ENCODE measurements at places on chromosomes 11 and 22.

DNA sequence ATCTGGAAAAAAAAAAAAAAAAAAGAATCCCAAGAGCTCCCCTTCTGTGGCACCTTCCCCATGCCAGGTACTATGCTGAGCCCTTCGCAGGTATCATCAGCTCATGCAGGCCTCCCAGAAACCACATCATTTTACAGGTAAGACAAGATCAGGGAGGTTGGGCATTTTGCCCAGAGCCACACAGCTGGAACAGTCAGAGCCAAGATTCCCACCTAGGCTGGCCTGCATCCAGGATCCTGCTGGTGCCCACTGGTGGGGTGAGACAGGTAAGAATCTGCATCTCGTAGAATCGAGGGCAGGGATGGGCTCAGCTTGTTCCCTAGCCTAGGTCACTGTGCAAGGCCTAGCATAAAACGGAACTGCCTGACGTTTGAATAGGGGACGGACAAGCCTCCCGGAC, 15.7 kb upstream of the MEN1 start:
- H3K27me3 ChIP-seq = no peaks in the 10 kb centered on the region
- H3K4me1 ChIP-seq = no peaks in the 10 kb centered on the region
- H3K4me3 ChIP-seq = no peak overlapping the region

DNA sequence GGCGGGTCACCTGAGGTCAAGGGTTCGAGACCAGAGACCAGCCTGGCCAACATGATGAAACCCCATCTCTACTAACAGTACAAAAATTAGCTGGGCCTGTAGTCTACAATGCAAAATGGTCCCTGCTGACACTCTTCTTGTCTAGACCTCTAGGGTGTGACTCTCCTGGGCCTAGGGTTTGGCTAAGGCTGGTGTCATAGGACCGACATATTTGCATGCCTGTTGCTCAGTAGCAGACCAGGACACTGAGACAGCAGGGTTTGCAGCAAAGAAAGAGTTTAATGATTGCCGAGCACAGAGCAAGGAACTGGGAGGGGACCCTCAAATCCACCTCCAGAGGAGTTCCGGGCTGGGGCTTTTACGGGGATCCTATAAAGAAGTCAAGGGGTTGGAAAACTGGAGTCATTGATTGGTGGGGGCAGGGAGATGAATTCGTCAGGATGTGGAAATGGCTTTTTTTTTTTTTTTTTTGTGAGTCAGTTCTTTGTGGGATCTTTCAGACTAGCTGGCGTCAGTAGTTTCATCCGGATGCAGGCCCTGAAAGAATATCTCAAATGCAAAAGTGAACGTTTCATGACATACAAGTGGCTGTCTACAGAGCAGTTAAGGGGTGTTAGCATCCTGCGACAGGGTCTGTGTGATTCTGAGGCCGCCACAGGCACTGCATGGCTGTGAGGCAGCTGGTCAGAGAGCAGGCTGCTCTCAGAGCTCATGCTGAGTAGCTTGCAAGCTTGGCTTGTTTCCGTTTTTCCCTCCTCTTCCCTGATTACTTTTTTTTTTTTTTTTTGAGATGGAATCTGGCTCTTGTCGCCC, 27.2 kb upstream of the A4GALT start:
- H3K36me3 ChIP-seq = no peaks in the 10 kb centered on the region
- H3K27ac ChIP-seq = no peak overlapping the region
- H3K4me3 ChIP-seq = no peak overlapping the region

DNA sequence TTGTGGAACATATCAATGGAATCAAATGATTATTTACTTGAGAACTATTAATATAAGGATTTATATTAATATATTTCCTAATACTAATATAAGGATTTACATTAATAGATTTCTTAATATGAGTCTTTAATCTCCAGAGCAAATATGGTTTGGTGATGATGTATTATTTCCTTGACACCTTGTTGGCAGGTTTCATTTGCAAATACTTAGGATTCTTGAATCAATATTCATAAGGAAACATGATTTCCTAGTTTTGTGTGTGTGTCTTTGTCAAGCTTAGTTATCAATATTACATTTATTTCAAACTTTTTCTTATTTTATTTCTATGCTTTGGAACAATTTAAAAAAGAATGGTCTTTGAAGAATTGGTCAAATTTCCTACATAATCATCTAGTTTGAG, 138.5 kb downstream of the RAB38 start:
- H3K4me3 ChIP-seq = no peak overlapping the region
- H3K27me3 ChIP-seq = no peaks in the 10 kb centered on the region
- no peak for DNase-seq

- H3K27ac ChIP-seq = no peak overlapping the region
- no peaks in the 10 kb centered on the region for H3K36me3 ChIP-seq
- H3K27me3 ChIP-seq = no peaks in the 10 kb centered on the region
- no peaks in the 10 kb centered on the region for H3K4me1 ChIP-seq
Measured at GRCh38 chr11:9651899-9652748, 11.8 kb upstream of the SWAP70 start.

DNA sequence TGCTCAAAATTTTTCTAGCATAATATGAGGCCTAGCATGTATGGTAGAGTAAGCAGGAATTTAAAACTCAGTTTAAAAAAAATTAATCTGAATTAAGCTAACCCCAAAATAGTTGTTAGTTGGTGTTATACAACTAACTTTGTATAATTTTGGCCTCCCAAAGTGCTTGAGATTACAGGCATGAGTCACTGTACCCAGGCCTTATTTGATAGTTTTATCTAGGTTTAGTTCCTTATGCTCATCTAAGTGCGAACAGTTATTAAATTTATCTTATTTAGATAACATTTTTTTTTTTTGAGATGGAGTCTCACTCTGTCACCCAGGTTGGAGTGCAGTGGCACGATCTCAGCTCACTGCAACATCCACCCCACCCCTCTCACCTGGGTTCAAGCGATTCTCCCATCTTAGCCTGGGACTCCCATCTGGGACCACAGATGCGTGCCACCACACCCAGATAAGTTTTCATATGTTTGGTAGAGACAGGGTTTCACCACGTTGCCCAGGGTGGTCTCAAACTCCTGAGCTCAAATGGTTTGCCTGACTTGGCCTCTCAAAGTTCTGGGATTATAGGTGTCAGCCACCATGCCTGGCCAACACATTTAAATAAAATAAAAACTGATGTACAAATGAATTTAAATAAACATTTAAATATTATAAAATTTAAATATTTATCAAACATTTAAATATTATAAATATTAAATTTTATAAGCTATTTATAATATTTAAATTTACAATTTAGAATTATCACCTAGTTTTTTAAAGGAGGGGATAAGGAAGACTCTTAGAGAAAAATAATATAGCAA, 7.5 kb downstream of the IL18 start:
- peak overlapping the region; percentile 85 for H3K27ac ChIP-seq
- H3K27me3 ChIP-seq = no peaks in the 10 kb centered on the region
- H3K4me1 ChIP-seq = peaks cover 57% of the 10 kb centered on the region
- no peak overlapping the region for H3K4me3 ChIP-seq
- DNase-seq = no peak

GRCh38 chr11:47373876-47374719, 4.2 kb downstream of the SPI1 start:
- no peaks in the 10 kb centered on the region for H3K4me1 ChIP-seq
- peak; percentile 76 for DNase-seq
- H3K36me3 ChIP-seq = no peaks in the 10 kb centered on the region
- H3K27me3 ChIP-seq = no peaks in the 10 kb centered on the region
- no peak overlapping the region for H3K4me3 ChIP-seq

GRCh38 chr11:124101737-124102136, 13.5 kb upstream of the VWA5A start:
- DNase-seq = no peak
- no peaks in the 10 kb centered on the region for H3K4me1 ChIP-seq
- H3K36me3 ChIP-seq = no peaks in the 10 kb centered on the region
- peaks cover 11% of the 10 kb centered on the region for H3K27me3 ChIP-seq
- no peak overlapping the region for H3K27ac ChIP-seq

GRCh38 chr11:44651535-44652155, 75.1 kb upstream of the TSPAN18 start:
- H3K36me3 ChIP-seq = no peaks in the 10 kb centered on the region
- no peak overlapping the region for H3K27ac ChIP-seq
- no peaks in the 10 kb centered on the region for H3K4me1 ChIP-seq
- DNase-seq = no peak

DNA sequence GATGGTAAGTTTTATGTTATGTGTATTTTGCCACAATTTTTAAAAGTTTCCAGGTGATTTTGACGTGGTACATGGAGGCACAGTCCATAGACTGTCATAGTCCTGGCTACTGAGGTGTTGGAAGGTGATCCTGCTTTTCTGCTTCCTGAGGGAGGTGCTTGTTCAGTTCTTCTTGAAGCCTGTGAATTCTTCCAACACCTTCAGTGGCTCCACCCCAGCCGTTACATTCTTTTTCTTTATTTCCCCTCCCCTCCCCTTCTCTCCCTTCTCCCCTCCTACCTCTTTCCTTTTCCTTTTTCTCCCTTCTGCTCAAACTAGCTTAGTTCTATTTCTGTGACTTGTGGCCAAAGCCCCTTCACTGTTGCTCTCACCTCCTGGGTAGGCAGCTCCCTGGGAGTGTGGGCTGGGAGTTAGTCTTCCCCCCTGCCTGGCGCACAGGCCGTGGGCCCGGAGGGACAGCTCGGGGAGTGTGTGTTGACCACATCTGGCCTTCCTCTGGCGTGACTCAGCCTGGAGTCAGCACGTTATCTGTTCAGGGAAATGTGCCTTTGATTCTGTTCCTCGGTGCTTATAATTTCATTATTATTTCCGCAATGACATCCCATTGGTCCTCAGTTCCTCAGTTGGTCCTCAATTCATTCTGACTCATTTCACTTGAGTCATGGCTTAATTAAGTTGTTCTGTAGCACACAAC, 566.2 kb downstream of the TBC1D22A start:
- H3K27ac ChIP-seq = no peak overlapping the region
- H3K36me3 ChIP-seq = no peaks in the 10 kb centered on the region
- 0 out of 2 replicates have a peak, but pooled peaks cover 5% of the 10 kb centered on the region for H3K4me1 ChIP-seq
- DNase-seq = peak; percentile 83
- peaks cover 23% of the 10 kb centered on the region for H3K27me3 ChIP-seq

GRCh38 chr22:35518811-35519210, 21.8 kb upstream of the RASD2 start:
- no peaks in the 10 kb centered on the region for H3K36me3 ChIP-seq
- no peaks in the 10 kb centered on the region for H3K4me1 ChIP-seq

GRCh38 chr11:72578566-72578965, 95.7 kb downstream of the PDE2A start:
- H3K36me3 ChIP-seq = no peaks in the 10 kb centered on the region
- H3K27me3 ChIP-seq = no peaks in the 10 kb centered on the region
- DNase-seq = no peak
- no peak overlapping the region for H3K4me3 ChIP-seq

DNA sequence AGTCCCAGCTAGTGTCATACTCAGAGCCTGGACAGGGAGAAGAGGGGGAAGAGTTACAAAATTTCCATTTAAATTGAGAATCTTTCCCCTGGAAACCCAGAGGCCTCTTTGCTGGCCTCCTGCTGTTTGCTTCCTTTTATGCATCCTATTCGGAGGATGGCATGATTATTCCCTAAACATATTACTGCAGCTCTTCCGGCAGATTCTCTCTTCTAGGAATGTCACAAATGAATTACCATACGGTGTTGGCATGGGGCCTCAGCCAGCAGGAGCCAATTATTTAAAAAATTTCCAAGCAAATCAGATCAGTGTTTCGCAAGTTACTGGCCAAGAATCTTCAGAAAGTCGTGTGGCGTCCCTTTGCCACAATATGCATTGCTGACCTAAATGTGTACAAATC, 326.7 kb upstream of the NCAM1 start:
- no peaks in the 10 kb centered on the region for H3K36me3 ChIP-seq
- no peak for DNase-seq
- no peaks in the 10 kb centered on the region for H3K27me3 ChIP-seq
- peaks cover 6% of the 10 kb centered on the region for H3K4me1 ChIP-seq

- H3K36me3 ChIP-seq = peaks cover 10% of the 10 kb centered on the region
- no peaks in the 10 kb centered on the region for H3K27me3 ChIP-seq
- H3K27ac ChIP-seq = no peak overlapping the region
- H3K4me3 ChIP-seq = no peak overlapping the region
- no peaks in the 10 kb centered on the region for H3K4me1 ChIP-seq
Measured at GRCh38 chr11:73795925-73796632, 8.4 kb downstream of the MRPL48 start.

- no peak overlapping the region for H3K4me3 ChIP-seq
- no peaks in the 10 kb centered on the region for H3K4me1 ChIP-seq
Measured at GRCh38 chr11:118804094-118804493, 13.1 kb upstream of the DDX6 start.

DNA sequence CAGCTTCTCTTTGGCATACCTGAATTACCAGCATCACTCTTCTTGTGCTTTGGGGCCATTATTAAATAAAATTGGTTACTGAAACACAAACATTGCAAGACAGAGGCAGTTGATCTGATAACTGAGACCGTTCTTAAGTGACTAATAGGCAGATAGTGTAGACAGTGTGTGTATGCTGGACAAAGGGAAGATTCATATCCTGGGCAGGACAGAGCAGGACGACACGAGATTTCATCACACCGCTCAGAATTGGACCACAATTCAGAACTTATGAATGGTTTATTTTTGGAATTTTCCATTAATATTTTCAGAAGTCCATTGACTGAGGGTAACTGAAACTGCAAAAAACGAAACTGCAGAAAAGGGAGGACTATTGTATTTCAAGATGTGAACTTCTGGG, 68.6 kb downstream of the LDLRAD3 start:
- no peak overlapping the region for H3K27ac ChIP-seq
- peaks cover 40% of the 10 kb centered on the region for H3K4me1 ChIP-seq
- DNase-seq = peak; percentile 41
- H3K4me3 ChIP-seq = no peak overlapping the region
- no peaks in the 10 kb centered on the region for H3K36me3 ChIP-seq

DNA sequence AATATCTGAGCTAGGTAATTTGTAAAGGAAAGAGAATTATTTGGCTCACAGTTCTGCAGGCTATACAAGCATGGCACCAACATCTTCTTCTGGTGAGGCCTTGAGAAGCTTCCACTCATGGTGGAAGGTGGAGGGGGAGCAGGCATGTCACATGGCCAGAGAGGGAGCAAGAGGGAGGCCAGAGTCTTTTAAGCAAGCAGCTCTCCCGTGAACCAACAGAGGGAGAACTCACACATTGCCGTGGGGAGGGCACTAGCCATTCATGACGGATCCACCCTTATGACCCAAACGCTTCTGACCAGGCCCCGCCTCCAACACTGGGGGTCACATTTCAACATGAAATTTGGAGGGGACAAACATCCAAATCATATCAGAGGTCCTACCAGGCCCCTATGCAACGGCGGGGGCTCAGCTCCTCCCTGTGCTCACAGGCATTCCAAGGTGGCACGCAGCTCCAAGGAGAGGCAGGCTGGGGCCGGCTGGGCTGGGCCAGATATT, 4.6 kb downstream of the C11orf96 start:
- H3K4me1 ChIP-seq = peaks cover 6% of the 10 kb centered on the region
- no peak overlapping the region for H3K4me3 ChIP-seq
- H3K36me3 ChIP-seq = no peaks in the 10 kb centered on the region
- no peak overlapping the region for H3K27ac ChIP-seq
- H3K27me3 ChIP-seq = peaks cover 81% of the 10 kb centered on the region
- no peak for DNase-seq

DNA sequence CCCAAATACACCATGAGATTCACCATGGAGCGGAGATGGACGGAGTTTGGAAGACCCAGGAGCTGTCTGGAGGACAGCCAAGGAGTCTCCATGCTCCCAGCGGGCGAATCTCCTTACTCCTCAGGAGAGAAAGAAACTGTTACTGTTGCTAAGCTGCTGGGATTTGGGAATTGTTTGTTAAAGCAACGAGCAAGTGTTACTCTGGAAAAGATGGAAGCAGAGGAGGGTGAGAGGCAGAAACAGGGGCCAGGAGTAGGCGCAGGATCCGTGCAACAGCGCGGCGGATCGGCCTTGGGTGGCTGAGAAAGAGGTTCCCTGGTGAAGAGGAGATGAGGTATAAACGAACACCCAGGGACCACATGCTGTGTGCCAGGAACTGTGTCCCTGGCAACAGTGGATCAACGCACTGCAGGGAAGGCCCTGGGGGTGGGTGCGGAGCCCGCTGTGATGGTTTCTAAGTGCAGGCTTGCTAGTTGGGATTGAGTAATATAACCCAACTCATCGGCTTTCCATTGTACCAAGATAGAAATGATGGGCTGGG, 1436.4 kb downstream of the BRD1 start:
- no peaks in the 10 kb centered on the region for H3K4me1 ChIP-seq
- DNase-seq = no peak
- H3K27me3 ChIP-seq = peaks cover 79% of the 10 kb centered on the region
- no peak overlapping the region for H3K4me3 ChIP-seq
